Cardiac muscle cell (in vitro differentiated cells and primary cell): ENCODE measurements at places on chromosomes 3 and 15. TPM values are rescaled to one million over a fixed set of nuclear protein-coding genes. Genes with fewer than 3 reads are reported as not detected.

Gene FAM107A
- not detected in 2 replicates for total RNA-seq

Gene IMPG2
- 0.33 and 0.49 TPM in 2 replicates for total RNA-seq

Gene TIPARP
- 71.4 and 115 TPM in 2 replicates for total RNA-seq

Gene SPINK8
- not detected in 2 replicates for total RNA-seq

Gene GOLGA6D
- total RNA-seq, result 0.06 and 0.28 TPM in 2 replicates

Gene SAMMSON
- 0.06 TPM in 1 of 2 replicates, not detected in the other for total RNA-seq
